Coronary artery (tissue), 2 donors: ENCODE measurements at places on chromosomes 3 and 15.

DNA sequence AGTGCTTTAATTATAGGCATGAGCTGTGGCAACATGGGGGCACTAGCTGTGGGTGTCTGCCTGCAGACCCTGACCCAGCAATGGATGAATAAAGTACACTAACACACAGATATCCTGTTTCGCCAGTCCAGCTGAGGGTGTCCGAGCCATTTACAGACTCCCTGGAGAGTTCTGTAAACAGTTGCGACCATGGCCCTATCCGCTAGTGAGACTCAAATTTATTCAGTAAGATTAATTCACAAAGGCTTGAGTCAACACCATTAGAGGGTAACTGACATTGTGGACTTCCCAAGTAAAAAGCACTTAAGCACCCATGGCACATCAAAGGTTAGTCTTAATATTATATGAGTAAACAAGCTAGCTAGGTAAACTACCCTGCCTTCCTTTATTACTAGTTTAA is 161.6 kb downstream of the TBL1XR1 start:
- DNase-seq: no peak

DNA sequence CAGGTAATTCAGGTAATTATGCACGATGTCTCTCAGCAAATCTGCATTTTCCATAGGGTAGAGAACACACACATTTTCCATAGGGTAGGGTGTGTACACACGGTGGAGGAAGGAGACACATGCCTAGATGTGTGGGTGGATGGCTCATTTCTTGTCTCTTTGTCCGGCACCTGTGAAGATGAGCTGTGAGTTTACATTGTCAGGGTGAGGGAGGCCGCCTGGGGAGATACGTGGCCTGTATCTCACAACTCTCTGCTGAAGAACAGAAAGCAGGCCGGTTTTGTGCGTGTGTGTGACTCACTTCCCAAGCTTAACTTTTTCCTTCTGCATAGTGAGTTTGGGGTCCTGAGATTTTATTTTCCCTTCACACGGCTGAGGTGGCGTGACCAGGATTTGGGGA is 60.3 kb downstream of the SLC6A6 start:
- no peak for DNase-seq

GRCh38 chr3:53544357-53544756 is 49.9 kb downstream of the CACNA1D start:
- no peak for DNase-seq

DNA sequence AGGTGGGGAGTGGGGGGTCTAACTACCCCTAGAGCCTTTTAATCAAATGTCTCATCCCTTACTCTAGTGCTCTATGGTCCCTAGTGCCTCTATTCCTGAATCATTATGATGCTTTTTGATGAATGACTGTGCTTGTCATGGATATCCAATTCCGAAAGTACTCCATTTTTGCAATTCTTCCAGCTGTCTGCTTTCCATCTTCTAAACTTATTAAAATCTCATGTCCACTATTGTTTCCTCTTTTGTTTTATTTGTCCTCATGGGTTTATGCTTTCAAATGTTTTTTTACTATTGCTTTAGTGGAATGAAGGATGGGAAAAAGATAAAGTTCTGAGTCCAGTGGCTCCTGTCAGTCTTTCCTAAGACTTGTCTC is 77.2 kb upstream of the KCNMB2 start:
- DNase-seq: no peak

- DNase-seq: no peak
Observed at GRCh38 chr15:40590667-40591050, 3.4 kb upstream of the KNL1 start.

DNA sequence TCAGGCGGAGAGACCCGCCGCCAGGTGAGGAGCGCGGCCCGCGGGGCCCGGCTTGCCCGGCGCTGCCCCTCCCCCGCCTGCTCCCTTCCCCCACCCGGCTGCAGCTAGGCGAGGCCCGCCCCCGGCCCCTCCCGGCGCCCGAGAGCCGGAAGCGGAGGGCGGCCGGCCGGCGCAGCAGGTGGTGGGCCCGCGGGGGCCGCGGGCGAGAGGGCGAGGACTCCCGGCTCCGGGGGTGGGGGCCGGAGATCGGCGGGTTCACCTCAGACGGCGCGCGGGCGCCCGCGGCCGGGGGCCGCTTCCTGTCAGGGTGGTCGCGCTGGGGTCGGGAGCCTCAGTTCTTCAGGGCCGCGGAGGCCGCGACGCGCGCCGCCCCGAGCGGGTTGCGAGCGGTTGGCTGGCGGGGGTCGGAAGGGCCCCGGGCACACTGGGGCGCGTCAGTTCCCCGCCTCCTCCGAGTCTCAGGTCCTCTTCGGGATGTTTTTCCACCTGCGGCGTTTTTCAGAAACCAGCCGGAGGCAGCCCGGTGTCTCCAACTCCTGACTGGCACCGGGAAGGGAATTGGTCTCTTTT is 395 bp downstream of the ZFAND6 start:
- peak; percentile 77 for DNase-seq

DNA sequence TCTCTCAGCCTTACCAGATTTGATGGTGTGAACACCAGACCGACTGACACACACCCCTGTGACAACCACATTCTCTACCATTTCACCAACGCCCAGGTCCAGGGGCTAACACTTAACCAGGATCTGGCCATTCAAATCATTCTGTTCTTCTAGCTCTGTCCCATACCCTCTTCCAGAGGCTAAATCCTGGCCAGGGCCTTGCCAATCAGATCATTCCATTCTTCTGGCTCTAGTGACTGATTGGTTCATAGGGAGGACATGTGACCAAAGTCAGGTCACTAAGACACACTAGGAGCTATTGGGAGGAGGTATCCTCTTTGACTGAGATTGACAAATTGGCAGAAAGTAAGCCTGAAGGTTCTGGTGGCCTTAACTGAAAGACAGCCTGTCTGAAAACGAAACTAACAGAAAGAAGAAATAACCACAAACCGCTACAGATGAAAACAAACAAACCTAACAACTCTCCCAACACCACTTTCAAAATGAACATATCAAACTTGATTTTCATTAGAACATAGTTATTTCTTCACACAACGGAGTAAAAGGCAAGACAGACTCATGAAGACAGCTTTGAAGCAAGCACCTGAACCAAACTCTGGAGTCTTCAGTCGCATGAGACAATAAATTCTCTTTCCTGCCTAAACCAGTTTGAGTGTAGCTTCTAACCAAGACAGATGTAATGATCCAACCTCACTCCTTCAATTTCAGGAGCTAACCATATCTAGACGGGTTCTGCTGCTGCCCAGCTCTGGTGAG is 68.5 kb downstream of the TRANK1 start:
- no peak for DNase-seq

GRCh38 chr3:9347887-9348286 is 15.0 kb upstream of the THUMPD3 start:
- DNase-seq: no peak

DNA sequence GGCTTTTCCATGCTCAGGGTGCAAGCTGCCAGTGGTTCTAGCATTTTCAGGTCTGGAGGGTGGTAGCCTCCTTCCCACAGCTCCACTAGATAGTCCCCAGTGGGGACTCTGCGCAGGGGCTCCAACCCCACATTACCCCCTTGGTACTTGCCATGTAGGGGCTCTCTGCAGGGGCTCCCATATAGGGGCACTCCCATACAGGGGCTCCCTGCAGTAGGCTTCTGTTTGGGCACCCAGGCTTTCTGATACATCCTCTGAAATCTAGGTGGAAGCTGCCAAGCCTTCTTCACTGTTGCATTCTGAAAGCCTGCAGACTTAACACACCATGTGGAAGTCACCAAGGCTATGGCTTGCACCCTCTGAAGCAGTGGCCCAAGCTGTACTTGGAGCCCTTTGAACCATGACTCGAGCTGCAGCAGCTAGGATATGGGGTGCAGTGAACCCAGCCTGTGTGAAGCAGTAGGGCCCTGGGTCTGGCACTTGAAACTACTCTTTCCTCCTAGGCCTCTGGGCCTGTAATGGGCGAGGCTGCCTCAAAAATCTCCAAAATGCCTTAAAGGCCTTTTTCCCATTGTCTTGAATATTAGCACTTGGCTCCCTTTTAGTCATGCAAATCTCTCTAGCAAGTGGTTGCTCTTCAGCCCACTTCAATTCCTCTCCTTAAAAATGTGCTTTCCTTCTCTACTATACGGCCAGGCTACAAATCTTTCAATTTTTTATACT is 96.4 kb downstream of the TPRA1 start:
- no peak for DNase-seq

DNA sequence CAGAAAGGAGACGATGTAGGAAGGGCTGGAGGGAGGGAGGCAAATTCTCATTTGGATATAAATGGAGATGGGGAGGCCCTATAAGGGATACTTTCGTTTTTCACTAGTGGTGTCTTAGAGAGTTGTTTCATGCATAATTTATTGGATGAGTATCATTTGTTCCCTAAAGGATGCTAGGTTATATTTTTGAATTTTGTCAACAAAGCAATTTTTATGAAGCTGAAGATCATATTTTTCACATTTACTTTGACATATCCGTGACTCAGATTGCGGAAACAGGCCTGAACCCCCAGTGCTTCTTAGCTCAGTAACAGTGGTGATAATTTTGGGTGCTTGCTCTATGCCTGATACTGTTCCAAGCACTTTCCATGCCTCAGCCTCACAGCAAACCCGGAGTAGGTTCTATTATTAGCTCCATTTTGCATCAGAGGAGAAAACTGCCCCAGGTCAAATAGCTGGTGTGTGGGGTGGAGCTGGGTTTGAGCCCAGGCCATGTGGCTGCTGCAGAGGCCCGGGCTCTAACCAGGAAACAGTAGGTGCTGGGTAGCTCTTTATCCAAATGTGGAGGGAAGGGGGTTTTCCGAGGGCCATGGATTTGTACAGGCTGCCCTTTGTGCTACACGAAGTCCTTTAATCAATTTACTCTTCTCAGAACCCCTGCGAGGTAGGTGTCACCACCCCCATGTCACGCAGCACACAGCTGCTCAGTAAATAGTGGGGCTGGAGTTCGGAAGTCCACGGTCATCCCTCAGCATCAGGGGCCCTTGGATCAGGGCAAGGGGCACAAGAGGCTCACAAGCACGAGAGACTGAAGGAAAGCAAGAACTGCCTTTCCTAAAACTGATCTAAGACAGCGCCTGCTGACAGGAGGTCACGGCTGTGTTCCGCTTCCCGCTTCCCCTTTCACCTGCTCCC is 99.1 kb downstream of the SLC49A4 start:
- DNase-seq: no peak

DNA sequence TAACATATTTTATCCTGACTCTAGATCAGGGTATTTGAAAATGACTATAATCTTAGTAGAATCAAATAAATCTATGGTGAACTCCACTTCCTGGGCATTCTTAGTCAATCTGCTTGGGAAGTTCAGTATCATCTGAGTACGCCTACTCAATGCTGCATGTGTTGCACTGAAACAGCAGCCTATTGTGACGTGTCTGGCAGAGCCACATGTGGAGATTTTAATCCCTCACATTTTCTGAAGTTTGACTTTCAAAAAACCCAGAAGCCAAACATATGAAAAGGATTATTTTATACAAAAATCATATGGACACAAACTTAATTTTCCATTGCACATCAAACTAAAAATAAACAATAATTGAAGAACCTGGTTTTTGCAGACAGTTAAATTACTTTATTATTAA is 798.3 kb downstream of the ROBO1 start:
- DNase-seq: no peak

DNA sequence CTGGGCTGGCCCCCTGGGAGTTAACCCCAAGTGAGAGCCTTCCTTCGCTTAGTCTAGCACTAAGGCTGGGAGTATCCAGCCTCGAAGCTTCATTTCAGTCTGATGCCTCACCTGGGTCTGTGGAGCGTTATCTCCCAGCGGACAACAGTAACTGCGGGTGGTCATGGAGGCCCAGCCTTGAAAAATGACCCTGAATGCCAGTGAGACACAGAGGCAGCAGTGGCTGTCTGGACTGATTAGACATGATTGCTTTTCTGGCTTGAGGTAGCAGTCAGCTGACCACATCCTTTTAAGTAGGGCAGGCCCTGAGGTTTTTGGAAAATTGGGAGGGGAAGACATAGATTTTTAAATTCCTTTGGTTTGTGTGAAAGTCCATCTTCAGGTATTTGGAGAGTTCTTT is 28.2 kb upstream of the TRIM59 start:
- DNase-seq: no peak

DNA sequence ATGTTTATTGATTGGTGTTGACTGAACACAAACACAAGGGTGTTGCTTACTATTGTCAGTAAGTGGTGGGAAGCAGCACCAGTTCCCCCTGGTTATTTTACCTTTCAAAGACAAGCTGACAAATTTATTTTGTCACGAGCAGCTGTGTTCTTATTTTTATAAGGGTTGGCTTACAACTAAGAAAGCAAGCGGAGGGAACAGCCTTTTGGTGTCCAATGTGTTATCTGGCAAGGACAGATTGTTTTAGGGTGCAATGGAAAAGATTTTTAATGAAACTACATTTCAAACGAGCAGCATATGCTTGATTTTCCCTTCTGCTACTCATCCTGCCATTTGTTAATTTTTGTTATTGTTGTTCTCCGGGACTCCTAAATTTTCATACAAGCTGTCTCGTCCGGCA is 920.6 kb upstream of the CFAP20DC start:
- no peak for DNase-seq

GRCh38 chr3:126290325-126290724 is 66.9 kb downstream of the KLF15 start:
- DNase-seq: no peak

- no peak for DNase-seq
Observed at GRCh38 chr3:140953028-140953960, 11.7 kb downstream of the SLC25A36 start.

- DNase-seq: no peak
Observed at GRCh38 chr15:99545605-99546004, 20.2 kb upstream of the MEF2A start.

DNA sequence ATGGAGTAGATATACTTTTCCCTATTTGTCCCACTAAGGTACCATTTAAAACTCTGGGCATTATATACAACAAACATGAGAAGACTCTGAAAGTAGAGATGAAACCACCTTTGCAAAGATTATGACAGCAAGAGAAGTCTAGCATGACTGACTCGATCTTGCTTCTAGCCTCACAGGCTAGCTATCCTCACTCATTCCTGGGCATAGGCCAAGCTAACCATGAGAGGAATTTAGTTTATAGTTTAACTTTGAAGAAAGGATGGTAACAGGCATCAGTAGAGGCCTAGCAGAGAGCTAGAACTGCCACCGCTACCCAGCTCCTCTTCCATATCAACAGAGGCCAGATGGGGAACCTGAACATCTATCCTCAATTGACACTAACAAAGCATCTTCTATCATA is 63.5 kb upstream of the FSIP1 start:
- no peak for DNase-seq

GRCh38 chr3:107911337-107912000 is 179.4 kb downstream of the CD47 start:
- DNase-seq: no peak

- DNase-seq: no peak
Observed at GRCh38 chr3:14877469-14877868, 58.7 kb downstream of the FGD5 start.

DNA sequence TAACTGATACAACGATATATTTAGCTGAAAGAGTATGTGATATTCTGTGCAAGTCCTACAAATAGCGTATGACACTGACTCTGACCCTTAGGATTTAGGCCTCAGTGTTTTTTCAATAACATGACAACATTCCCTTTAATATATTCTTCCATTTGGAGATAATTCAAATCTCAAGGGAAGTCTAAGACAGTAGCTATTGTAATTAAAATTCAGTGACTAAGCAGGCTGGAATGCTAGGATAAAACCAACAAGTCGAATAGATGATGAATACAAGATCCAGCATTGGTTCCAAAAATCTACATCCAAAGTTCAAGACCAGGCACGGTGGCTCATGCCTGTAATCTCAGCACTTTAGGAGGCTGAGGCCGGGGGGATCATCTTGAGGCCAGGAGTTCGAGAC is 56.2 kb downstream of the QTRT2 start:
- DNase-seq: no peak
